ENCODE measurements at places on chromosomes 3 and 15.

GRCh38 chr15:51332206-51333147 lies 5.9 kb downstream of the CYP19A1 start:
- H3K4me1 ChIP-seq, result no peaks in the 10 kb centered on the region
- H3K27ac ChIP-seq, result no peak overlapping the region
- no peaks in the 10 kb centered on the region for H3K36me3 ChIP-seq
- no peak overlapping the region for H3K4me3 ChIP-seq

GRCh38 chr15:65334586-65335231 lies 30.2 kb downstream of the RNU5B-1 start:
- no peak for DNase-seq
- H3K36me3 ChIP-seq, result no peaks in the 10 kb centered on the region
- H3K27ac ChIP-seq, result no peak overlapping the region
- peaks cover 2% of the 10 kb centered on the region for H3K27me3 ChIP-seq
- H3K4me1 ChIP-seq, result no peaks in the 10 kb centered on the region

DNA sequence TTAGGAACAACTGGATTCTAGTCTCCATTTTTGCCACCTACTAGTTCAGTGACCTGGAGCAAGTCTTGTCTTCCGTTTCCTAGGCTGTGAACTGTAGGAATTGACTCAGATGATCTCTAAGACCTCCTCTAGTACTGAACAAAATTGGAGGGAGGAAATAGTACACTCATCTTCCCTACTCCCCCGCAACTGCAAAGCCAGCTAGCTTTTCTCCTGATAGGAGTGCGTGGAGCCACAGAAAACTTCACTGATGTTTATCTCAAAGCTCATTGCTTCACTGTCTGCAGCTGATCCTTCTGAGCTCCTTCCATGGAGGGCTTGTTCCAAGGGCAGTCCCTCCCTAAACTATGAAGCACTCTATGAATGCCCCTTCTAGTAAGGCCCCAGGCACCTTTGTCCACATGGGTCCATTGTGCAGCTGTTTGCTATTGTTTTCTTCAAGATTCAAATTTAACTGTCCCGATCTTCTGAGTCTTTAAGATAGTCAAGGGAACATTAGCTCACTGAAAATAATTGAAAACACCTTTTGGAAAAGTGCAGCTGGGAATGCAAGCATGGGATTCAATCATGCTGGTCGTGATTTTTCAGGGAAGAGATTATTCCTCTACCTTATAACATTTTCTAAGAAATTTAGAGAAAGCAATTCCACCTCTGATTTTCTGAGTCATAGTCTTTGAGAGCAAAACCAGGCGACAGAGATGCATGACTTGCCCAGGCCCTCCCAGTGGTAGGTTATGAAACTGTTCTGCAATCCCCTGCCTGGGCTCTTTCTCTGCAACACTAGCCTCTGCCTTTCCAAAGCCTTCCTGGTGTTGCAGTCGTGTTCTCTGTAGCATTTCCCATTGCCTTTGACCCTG lies 24.3 kb downstream of the FILIP1L start:
- no peaks in the 10 kb centered on the region for H3K36me3 ChIP-seq
- H3K27me3 ChIP-seq, result no peaks in the 10 kb centered on the region
- no peak for DNase-seq
- H3K27ac ChIP-seq, result no peak overlapping the region
- no peaks in the 10 kb centered on the region for H3K4me1 ChIP-seq

GRCh38 chr3:40585381-40586016 lies 60.7 kb downstream of the ZNF621 start:
- peaks cover under 1% of the 10 kb centered on the region for H3K4me1 ChIP-seq
- no peak for DNase-seq
- H3K27me3 ChIP-seq, result no peaks in the 10 kb centered on the region
- no peaks in the 10 kb centered on the region for H3K36me3 ChIP-seq

All from CD4-positive, alpha-beta T cell (primary cell).